ENCODE measurements at places on chromosomes 4 and X.

GRCh38 chrX:10622197-10622596, 1.8 kb upstream of the MID1 start:
- H3K4me3 ChIP-seq = no peak overlapping the region
- H3K27me3 ChIP-seq = no peaks in the 10 kb centered on the region
- H3K27ac ChIP-seq = no peak overlapping the region
- DNase-seq = no peak

DNA sequence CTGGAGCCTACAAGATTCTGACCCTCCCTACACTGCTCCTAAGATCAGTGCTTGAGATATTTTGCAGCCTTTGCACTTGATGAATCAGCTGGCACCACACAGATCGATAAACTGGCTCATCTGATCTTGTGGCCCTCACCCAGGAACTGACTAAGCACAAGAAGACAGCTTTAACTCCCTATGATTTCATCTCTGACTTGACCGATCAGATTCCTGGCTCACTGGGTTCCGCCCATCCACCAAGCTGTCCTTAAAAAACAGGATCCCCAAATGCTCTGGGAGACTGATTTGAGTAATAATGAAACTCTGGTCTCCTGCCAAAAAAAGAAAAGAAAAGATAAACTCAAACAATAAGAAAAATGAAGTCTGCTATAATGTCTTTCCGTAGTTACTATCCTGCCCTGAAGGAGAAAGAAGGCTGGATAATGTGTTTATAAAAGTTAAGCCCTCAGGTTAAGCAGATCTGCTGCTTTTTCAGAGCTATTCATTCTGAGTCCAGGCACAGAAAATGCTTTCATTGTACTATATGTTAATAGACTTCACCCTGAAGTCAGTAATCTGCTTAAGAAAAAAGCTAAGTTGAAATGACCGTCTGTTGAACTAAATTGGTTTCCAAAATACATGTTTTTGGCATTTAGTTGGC, 795.2 kb downstream of the TRIML1 start:
- no peak for DNase-seq
- H3K4me3 ChIP-seq = no peak overlapping the region
- H3K36me3 ChIP-seq = no peaks in the 10 kb centered on the region
- H3K4me1 ChIP-seq = no peaks in the 10 kb centered on the region
- H3K27me3 ChIP-seq = no peaks in the 10 kb centered on the region
- H3K27ac ChIP-seq = no peak overlapping the region

- no peak overlapping the region for H3K4me3 ChIP-seq
- H3K36me3 ChIP-seq = no peaks in the 10 kb centered on the region
- H3K27ac ChIP-seq = no peak overlapping the region
- H3K4me1 ChIP-seq = no peaks in the 10 kb centered on the region
- DNase-seq = no peak
These were observed 719.7 kb upstream of the GRIA3 start for GRCh38 chrX:122464341-122464740.

- no peak for DNase-seq
These were observed 59.0 kb upstream of the ADGRA3 start for GRCh38 chr4:22574880-22575279.

GRCh38 chr4:176981551-176981950, 188.8 kb upstream of the VEGFC start:
- no peaks in the 10 kb centered on the region for H3K36me3 ChIP-seq
- no peak for DNase-seq
- H3K4me1 ChIP-seq = no peaks in the 10 kb centered on the region
- no peak overlapping the region for H3K4me3 ChIP-seq

DNA sequence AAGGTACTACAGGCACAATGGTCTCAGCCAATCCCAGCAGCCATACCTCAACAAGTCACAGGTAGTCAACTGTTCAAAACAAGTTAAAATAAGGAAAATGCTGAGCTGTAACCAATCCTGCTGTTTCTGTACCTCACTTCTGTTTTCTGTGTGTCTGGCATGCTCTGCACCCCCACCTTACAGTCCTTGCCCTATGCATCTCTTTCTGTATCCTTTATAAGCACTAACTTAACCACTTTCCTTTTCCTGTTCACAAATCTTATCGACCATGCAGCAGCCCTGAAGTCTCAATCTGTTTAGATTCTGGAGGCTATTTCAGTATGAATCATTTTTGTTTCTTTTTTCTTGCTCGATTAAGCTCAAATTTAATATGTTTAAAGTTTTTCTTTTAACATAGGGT, 12.5 kb upstream of the FAM13A start:
- no peak overlapping the region for H3K27ac ChIP-seq
- no peaks in the 10 kb centered on the region for H3K27me3 ChIP-seq
- H3K36me3 ChIP-seq = no peaks in the 10 kb centered on the region
- no peak overlapping the region for H3K4me3 ChIP-seq

Data from effector memory CD4-positive, alpha-beta T cell (primary cell).